ELR (cell line): ENCODE measurements at places on chromosomes 11 and 22.

GRCh38 chr11:86035164-86035563 lies 33.7 kb downstream of the PICALM start:
- DNase-seq: no peak

- DNase-seq: no peak
Measured at GRCh38 chr11:17445240-17445795, 31.3 kb downstream of the ABCC8 start.

DNA sequence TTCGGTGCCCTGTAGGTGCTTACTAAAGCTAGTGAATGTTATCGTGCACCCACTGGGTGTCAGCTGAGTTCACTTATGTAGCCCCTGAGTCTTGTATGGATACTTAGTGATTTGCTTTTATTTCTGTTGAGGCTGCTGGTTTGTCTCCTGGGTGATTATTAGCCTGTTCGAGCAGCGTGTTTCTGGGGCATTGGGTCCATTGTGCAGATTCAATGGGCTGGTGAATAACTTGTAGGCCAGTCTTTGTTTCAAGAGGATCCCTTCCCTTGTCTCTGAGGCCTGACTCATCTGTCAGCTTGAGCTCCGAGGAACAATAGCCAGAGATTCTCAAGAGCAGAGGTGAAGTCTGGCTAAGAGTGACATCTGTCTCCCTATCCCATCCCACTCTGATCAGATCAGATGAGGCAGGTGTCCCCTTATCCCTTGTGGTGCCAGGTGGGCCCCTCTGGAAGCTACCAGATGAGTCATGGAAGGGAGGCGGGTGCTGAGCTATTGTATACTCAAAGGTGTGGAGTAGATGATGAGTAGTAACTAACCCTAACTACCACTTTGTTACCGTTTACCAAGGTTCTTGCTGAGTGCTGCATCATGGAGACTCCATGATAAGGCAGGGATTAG lies 3.7 kb downstream of the MIAT start:
- no peak for DNase-seq

DNA sequence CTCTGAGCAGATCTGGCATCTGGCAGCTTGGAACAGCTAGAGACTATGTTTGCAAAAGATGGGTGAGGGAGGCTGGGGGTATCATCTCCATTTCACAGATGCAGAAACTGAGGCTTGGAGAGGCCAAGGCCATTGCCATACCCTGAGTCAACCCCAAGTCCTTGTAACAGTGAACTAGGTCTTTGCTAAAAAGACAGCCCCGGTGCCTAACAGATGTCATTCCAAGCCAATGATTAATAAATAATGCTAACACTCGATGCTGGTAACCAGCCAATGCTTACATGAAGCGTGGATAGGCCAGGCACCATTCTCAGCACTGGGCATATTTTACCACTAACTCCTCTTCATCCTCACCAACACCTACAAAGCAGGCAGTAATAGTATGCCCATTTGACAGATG lies 164.0 kb downstream of the MN1 start:
- DNase-seq: peak; percentile 69

DNA sequence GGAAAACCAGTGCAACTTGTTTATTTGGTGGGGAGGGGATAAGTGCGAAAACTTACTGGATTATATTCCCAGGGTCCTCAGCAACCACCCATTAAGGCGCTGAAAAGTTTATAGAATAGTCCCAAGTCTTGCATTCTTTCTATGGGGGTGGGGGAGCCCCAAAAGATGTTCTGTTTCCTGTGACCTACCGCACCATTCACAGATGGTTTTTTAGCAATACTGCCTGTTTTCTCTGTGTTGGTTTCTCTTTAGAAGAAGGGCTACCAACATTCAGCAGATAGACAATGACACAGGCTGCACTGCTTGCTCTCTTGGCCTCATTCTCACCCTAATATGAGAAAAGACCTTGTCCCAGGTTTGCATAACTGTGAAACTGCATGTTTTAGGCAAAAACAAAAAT lies 86.5 kb downstream of the FAM76B start:
- DNase-seq: no peak

- DNase-seq: no peak
Measured at GRCh38 chr22:38494498-38494897, 11.6 kb downstream of the DDX17 start.

DNA sequence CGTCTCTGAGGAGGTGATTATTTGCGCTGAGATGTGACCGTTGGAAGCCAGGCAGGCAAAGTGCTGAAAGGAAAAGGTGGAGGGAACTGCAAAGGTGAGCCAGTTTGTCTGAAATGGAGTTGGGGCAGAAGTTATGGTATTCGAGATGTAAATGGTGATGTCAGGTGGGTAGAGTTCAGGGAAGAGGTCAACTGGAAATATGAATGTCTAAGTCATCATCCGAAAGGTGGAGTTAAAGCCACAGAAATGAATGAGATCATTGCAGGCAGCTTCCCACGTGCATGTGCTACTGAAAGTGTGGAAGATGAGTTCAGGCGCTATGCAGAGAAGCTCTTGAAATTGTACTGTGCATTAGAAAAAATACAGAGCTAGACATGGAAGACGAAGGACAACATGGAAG lies 2.2 kb upstream of the BPIFC start:
- peak; percentile 11 for DNase-seq

DNA sequence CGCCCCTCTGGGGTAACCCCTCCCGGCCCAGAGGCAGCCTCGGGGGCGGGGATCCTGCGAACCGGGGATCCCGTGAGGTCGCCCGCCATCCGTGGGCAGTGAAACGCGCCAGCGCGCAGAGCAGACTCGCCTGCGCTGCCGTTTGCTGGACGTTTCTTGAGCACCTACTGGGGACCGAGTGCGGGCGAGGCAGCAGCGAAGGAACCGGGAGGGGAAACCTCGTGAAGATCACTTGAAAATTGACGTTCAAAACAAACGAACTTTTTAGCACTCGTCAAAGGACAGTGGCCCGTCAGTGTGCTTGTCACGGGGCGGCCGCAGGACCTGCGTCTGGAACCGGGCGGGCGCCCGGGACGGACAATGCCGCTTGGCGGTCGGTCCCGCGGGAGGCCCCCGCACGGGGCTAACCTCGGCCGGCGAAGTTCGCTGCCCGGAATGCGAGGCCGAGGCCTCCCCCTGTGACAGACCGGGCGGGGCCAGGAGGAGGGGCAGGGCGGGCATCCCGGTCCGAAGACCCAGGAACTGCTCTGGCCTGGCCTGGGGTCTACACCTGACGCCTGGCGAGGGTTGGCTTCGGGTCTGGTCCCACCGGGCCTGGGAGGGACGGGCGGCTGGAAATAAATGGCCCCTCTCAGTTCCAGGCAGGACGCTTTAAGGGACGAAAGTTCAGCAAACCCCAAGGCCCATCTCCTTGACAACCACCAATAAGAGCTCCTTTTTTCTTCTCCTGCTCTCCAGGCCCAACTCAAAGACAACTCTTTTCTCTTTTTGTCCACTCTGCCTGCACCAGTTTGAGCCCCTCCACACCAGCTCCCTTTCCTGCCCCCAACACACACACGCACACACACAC lies 723 bp upstream of the SCUBE1 start:
- DNase-seq: no peak

- DNase-seq: peak; percentile 74
Measured at GRCh38 chr22:35582861-35583670, 34.1 kb downstream of the MB start.

DNA sequence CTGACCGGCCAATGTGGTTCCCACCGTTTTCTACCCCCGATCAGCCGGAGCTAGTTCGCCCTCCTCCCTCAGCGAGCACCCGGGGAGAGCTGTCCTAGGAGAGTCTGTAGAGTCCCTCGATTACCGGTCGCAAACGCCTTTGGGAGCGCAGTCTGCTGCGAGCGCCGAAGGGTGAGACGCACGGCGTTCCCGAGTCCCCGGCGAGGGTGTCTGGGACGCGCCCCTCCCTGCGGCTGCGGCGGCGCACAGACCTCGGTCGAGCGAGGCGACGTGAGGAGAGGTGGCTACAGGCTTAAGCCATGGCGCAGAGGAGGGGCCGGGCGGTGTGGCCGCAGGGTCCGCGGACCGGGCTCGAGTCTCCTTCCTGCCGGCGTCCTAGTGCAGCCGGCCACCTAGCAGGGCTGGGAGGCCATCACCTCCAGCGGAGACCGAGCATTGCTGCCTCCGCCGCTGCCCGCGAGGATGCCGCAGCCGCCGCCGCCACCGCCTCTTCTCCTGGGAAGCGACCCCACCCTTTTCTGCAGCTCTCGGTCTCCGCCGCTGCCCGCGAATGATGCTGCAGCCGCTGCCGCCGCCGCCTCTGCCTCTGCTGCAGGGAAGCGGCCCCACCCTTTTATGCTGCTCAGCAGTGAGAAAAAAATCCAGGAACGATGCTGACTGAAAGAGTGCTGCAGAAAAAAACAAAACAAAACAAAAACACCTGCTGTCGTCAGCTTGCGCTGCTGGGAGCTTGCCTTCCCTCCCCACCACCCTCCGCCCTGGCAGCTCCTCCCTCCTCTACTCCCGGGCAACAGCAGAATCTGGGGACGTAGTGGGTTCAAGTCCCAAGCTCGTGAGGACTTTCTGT lies at the start of gene MAP6:
MAP6 (minus strand) TSS at position 588 of the 847 bp plus-strand sequence. CDS start 669 bp downstream, outside the sequence.
- DNase-seq: peak; percentile 24

DNA sequence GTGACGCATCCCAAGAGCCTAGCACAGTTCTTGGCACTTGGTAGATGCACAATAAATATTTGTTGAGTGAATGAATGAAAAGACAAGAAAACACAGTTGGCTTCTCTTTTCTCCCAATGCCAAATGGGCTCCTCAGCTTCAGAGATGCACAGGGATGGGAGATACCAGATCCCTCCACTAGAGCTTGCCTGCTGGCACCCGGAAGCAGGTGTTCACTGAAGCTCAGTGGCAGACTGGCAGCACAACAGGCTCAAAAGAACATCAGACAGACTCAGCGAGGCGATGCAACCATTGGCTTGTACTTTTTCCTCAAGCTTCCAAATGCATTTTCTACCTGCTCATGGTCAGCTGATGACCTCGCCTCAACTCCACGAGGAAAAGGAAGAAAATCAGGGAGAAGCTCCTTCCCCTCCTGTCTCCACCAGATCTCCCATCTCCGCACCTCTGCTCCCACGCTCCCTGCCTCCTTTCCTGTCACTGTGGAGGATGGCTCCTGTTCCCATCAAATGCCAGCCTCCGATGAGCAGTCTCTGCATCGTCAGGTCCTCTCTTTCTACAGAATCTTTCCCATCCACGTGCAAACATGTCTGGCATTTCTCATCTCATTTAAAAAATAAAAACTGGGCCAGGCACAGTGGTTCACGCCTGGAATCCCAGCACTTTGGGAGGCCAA lies 5.8 kb downstream of the RAPSN start:
- no peak for DNase-seq

DNA sequence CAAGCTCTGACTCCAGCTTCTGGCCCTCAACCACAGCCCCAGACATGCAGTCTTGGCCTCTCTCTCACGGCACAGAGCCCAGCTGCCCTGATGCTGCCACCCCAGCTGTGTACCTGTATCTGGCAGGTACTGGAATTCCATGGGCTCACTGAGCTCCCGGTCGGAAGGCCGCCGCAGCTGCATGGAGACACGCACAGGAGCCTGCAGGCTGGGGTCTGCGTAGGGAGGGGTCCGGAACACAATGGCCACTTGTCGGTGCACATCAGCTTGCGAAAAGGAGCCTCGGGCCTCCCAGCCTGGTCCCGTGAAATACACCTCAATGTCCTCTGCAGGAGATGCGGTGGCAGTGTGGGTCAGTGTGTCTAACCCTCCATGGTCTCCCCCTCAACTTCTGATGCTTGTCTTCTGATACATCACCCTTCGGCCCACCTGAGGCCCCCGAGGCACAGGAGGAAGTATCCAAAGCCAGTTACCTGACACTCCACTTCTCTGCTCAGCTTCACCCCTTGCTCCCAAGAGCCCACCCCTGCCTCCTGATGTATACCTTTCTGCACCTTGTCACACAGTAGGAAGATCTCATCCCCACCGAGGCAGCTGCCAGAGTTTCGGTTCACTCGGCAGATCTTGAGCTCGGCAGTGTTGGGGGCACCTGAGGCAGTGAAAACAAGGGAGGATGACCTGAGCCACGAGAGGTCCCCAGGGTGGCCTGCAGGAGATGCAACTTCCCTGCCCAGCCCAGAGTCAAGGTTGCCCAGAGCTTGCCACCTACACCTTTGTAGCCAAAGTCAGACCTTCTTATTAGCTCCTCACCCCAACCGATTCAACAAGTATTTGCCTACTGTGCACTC lies 4.3 kb downstream of the RELA start:
- DNase-seq: no peak

GRCh38 chr11:479311-479710 lies 27.7 kb downstream of the RNH1 start:
- DNase-seq: no peak

DNA sequence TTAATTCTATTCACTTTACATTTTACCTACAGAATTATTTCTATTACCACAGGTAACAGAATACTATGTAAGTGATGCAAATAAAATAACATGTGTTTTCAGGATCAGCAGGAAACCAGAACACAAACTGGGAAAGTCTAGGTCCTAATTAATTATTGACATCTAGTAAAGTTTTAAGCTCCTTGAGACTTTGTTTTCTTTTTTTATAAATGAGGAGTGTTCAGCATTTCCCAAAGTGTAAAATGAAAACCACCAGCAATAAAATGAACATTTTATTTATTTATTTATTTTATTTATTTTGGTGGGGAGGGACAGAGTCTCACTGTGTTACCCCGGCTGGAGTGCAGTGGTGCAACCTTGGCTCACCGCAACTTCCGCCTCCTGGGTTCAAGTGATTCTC lies 123.6 kb downstream of the ARHGAP42 start:
- DNase-seq: no peak

DNA sequence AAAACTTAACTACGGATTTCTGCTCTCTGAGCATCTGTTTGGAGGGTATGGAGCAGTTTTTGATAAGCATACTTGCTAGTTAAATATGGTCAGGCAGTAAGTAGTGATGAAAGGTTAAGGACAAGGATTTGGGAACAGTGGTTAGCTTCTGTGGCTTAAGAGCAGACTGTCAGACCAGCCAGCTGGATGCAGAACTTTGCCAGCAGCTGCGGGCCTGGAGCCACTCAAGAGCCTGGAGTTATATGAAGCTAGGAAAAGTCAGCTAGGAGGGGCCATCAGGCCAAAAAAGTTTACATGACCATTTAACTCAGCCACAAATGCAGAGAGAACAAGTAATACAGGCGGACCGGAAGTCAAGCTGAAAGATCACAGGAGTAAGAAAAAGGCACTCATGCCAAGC lies 1817.7 kb downstream of the LRRC4C start:
- DNase-seq: no peak
